Liver (tissue), 10 donors: ENCODE measurements at places on chromosomes 1 and 21. TPM values are rescaled to one million over a fixed set of nuclear protein-coding genes. Genes with fewer than 3 reads are reported as not detected.

DNA sequence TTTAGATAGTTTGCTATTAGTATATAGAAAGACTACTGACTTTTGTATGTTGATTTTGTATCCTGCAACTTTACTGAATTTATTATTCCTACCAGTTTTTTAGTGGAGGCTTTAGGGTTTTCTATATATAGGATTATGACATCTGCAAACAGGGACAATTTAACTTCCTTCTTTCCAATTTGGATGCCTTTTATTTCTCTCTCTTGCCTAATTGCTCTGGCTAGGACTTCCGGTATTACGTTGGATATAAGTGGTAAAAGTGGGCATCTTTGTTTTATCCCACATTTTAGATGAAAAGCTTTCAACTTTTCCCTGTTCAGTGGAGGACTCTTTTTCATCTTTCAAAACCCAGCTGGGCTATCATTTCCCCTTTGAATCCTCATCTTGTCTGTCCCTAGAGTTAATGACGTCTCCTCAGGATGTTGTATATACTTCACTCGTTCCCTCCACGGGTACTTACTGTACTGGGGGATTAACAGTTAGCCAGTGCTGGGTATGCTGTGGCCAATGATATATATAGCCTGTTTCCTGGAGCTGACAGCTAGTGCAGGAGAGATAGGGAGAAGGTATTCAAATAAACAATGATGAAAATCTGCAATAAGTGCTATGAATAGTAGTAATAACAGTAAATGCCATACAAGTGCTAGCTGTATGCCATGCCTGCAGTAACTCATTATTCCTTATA, 9.8 kb downstream of the ACOT11 start:
- H3K27ac ChIP-seq, result no peak overlapping the region
- no peaks in the 10 kb centered on the region for H3K27me3 ChIP-seq
- H3K4me3 ChIP-seq, result no peak overlapping the region
- no peak for DNase-seq
- no peaks in the 10 kb centered on the region for H3K36me3 ChIP-seq

DNA sequence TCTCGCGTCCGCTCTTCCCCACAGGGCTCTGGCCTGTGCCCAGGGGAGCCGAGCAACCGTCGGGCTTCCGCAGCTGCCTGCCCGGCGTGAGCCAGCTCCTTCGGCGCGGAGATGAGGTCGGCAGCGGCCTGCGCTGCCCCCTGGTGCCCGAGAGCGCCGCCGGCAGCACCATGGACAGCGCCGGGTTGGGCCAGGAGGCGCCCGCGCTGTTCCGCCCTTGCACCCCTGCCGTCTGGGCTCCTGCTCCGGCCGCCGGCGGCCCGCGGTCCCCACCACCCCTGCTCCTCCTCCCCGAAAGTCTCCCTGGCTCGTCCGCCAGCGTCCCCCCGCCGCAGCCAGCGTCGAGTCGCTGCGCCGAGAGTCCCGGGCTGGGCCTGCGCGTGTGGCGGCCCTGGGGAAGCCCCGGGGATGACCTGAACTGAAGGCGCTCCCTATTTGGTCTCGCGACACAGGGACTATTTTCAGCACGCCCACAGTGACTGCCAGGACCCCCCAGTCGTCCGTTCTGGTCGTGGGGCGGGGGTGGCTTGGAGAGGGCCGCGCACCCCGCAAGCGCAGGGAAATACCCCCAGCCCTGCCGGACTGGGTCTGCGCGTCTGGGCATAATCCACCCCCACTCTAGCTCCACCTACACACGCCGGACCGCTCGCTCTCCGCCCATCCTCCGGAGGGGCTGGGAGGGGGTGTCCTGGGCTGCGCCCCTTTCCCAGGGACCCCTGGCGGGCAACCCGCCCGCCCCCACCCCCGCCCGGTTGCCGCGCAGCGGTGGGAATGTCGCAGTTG, 1.3 kb downstream of the HES3 start:
- DNase-seq, result peak; percentile 82
- H3K4me1 ChIP-seq, result peaks cover 33% of the 10 kb centered on the region
- H3K27ac ChIP-seq, result no peak overlapping the region
- peaks cover 7% of the 10 kb centered on the region for H3K27me3 ChIP-seq

RASSF5 gene
- 5.8 TPM for total RNA-seq

DNA sequence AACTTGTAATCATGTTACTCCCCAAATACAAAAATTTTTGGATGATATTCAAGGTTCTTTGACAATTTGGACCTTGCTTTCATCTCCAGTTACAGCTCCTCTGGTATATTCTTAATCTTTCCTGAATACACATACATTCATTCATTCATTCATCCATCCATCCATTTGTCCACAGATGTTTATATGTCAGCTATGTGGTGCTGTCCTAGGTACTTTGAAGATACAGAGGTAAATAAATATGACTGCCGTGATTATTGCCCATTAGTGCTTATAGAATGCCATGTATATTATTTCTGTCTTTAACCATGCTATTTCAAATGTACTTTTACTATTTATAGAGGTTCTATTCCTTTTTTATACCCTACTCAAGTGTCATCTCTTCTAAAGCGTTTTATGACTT, 72.1 kb downstream of the SYT14 start:
- no peak for DNase-seq
- H3K4me3 ChIP-seq, result no peak overlapping the region
- no peaks in the 10 kb centered on the region for H3K27me3 ChIP-seq
- no peaks in the 10 kb centered on the region for H3K36me3 ChIP-seq
- no peak overlapping the region for H3K27ac ChIP-seq

ERICH3 gene
- 0.05 TPM for total RNA-seq

FCER1G gene
- total RNA-seq, result 25.4 TPM

GRCh38 chr21:38989745-38990423, 184.2 kb downstream of the ETS2 start:
- no peaks in the 10 kb centered on the region for H3K4me1 ChIP-seq
- no peaks in the 10 kb centered on the region for H3K36me3 ChIP-seq
- no peak overlapping the region for H3K27ac ChIP-seq
- peak; percentile 52 for DNase-seq
- H3K27me3 ChIP-seq, result no peaks in the 10 kb centered on the region

GRCh38 chr1:183550915-183551314, 39.3 kb downstream of the NCF2 start:
- H3K4me3 ChIP-seq, result no peak overlapping the region
- no peak overlapping the region for H3K27ac ChIP-seq
- peaks cover 37% of the 10 kb centered on the region for H3K36me3 ChIP-seq
- H3K4me1 ChIP-seq, result no peaks in the 10 kb centered on the region
- no peak for DNase-seq

GRCh38 chr1:100452641-100453040, 85.3 kb upstream of the GPR88 start:
- DNase-seq, result no peak
- no peaks in the 10 kb centered on the region for H3K27me3 ChIP-seq
- no peak overlapping the region for H3K4me3 ChIP-seq
- H3K36me3 ChIP-seq, result no peaks in the 10 kb centered on the region
- H3K4me1 ChIP-seq, result no peaks in the 10 kb centered on the region
- H3K27ac ChIP-seq, result no peak overlapping the region

DNA sequence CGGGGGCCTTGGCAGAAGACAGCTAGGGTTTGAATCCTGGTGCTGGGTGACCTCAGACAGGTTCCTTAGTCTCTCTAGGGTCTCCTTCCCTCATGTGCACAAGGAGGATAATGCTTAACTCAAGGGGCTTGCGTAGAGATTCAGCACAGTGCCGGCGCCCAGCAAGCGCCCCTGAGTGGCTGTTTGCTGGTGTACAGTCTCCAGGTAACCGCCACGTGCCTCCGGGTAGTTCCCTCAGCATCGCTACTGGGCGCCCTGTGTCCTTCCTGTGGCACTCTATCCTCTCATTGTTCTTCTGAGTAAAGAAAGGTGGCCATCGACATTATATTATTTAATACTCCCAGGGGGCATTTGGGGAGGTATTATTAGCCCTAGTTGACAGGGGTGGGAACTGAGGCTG, 80.9 kb downstream of the NENF start:
- H3K27me3 ChIP-seq, result no peaks in the 10 kb centered on the region
- H3K27ac ChIP-seq, result no peak overlapping the region
- peaks cover under 1% of the 10 kb centered on the region for H3K4me1 ChIP-seq

OLIG2 gene
- total RNA-seq, result not detected

DNA sequence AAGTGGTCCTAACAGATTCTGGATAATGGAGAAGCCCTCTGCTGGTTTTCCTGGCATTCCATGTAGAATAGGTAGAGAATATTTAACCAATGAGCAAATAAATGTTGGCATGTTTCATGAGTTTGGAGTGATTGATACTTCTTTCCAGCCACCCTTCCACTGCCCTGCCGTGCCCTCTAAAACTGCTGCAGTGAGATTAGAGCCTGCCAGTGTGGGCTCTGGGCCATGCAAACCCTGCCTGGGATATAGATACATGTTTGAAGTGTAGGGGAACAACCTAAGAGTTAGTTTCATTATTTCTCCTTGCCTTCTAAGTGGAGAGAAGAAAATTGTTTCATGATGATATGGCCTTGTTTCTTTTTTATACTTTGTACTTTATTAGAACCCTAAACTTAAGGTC, 10.4 kb downstream of the UBE2Q1 start:
- H3K36me3 ChIP-seq, result peaks cover 34% of the 10 kb centered on the region
- peak overlapping the region; percentile 74 for H3K27ac ChIP-seq
- H3K4me1 ChIP-seq, result peaks cover 12% of the 10 kb centered on the region
- no peak for DNase-seq

FAM78B gene
- total RNA-seq, result 0.14 TPM

DNA sequence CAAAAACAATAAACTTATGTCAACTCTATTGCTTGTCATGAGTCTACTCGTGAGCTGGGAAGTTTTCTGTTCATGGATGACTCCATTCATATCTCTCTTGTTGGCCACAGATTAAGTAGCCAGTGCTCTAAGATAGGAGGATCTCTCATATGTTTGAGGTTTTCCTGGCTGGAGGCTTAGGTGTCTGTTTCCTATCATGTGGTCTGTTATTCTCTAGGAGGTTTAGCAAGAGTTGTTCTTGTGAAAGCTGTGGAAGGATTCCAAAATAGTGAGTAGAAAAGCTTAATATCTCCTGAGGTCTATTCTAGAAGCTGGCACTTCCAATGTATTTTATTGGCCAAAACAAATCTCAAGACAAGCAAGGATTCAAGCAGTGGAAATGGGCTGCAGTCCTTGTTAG, 5.8 kb upstream of the KRTAP20-2 start:
- DNase-seq, result no peak
- no peaks in the 10 kb centered on the region for H3K4me1 ChIP-seq
- no peak overlapping the region for H3K4me3 ChIP-seq
- H3K36me3 ChIP-seq, result no peaks in the 10 kb centered on the region
- no peak overlapping the region for H3K27ac ChIP-seq
- no peaks in the 10 kb centered on the region for H3K27me3 ChIP-seq

DNA sequence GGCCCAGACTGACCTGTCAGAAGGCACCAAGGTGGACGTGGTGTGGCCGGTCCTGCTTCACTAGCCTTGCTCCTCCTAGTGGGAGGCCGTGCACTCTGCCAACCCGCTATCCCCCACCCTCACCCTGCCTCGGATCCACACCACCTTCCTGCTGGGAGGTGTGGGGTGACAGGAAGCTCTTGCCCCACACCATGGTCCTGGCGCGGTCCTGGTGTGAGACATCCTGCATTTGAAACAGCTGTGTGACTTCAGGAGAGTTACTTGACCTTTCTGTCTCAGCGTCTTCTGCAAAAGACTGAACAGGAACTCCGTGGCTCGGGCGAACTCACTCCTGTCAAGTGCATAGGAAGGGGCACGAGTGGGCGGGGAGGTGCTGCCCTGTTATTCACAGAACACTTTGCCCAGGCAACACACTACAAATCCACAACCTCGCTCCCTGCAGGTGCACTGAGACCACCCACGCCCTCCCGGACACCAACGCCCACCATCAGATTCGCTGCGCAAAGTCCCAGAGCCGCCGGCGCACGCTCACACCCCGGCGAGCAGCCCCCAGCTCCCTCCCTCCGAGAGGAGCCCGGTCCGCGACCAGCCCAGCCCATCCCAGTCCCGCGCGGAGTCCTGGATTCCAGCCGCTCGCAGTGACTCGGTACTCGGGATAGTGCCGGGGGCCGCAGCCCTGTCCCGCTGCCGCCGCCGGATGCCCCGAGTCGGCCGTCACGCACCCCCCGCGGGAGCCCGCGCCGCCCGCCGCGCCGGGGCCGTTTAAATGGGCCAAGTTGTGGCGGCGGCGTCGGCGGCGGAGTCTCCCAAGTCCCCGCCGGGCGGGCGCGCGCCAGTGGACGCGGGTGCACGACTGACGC, at the start of gene SAMD11:
SAMD11 (plus strand) TSS at position 793 of the 860 bp plus-strand sequence. CDS start 509 bp downstream, outside the sequence.
- DNase-seq, result peak; percentile 78
- H3K27me3 ChIP-seq, result peaks cover 3% of the 10 kb centered on the region
- H3K36me3 ChIP-seq, result no peaks in the 10 kb centered on the region
- peaks cover 39% of the 10 kb centered on the region for H3K4me1 ChIP-seq
- H3K4me3 ChIP-seq, result peak within 1 kb of the TSS; percentile 61

DNA sequence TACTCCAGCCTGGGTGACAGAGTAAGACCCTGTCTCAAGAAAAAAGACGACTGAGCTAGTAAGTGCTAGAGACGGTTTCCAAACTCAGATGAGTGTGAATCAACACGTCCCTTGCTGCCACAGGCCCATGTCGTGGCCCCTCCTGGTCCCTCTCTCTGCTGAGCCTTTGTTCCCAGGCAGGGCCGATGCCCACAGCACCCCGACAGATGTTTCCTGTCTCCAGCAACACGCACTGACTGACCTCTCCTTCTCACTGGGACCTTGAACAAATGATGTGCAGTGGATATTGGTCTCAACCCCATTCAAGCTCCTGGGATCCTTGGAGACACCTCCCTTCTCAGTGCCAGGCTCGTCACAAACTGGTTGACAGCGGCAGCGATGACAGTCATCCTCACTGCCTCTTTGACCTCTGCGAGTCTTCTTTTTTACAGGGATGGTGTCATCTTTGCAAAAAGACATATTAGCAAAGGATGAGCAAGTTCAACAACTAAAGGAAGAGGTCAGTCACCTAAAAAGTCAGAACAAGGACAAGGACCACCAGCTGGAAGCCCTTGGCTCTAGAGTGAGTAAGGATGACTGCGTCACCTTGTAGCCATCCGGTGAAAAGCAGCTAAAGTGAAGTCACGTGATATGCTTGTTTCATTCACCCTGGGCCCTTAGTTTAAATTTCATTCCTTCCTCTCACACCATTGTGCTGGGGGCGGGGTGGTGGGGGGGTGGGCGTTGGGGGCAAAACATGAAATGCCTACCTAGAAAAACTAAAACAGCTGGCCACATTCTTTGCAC, 65.8 kb downstream of the FHAD1 start:
- no peak for DNase-seq
- no peaks in the 10 kb centered on the region for H3K27me3 ChIP-seq
- H3K4me1 ChIP-seq, result peaks cover 8% of the 10 kb centered on the region

HMGCL gene
- total RNA-seq, result 68.2 TPM

DNA sequence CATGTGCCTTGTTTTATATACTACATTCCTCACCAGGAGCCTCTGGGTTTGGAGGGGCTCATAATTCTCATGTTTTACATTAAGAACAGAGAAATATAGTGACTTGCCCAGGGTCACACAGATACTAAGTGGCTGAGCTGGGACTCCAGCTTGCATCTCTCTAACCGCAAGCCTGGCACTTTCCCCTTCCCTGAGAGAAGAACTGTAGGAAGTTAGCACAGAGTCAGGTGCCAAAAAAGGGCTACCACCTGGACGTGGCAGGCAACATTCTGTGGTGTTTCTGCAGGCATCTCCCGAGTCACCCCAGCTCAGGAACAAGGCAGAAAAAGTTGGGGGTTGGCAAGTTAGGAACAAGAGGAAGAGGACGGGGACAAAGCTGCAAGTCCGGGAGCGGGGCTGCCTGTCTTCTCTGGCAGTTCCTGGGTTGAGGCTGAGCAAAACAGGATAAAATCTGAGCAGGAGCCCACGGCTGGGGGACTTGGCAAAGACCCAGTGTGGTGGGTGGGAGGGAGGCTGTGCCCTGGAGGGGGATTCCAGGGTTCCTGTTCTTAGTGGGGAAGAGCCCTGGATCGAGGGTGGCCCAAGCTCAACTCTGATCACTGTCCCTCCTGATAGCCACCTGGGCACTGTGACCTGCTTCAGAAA, 9.8 kb downstream of the PLA2G5 start:
- H3K27me3 ChIP-seq, result no peaks in the 10 kb centered on the region
- H3K36me3 ChIP-seq, result no peaks in the 10 kb centered on the region
- no peak overlapping the region for H3K27ac ChIP-seq
- no peak for DNase-seq
